A549 (cell line): ENCODE measurements at places on chromosomes 1 and 21.

- DNase-seq: no peak
Observed at GRCh38 chr1:189311915-189312314, 1165.7 kb downstream of the BRINP3 start.

DNA sequence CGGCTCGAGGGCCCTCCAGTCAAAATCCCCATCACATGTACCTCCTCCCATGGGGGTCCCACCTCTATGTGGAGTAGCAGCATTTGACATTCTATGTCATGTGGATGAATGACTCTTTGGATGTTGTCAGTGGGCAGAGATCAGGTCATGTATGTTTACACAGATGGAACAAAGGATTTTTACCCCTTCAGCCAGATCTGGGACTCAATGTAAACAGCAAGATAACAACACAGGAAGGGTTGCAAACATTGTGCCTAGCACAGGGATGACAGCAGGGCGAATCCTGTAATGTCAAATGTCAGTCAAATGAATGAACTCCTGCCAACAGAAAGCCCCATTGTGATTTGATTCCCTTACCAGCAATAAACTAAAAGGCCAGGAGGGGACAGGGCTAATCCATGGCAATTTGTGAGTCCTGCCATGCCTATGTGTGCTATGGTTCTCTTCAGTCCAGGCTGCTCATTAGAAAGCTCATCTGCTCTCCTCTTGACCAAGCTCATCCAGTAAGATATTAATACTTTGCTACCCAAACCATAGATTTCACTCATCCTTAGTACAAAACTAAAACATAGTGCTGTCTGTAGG is 60.3 kb downstream of the PGBD5 start:
- DNase-seq: no peak

- DNase-seq: no peak
Observed at GRCh38 chr1:173093691-173094445, 43.1 kb upstream of the TNFSF18 start.

GRCh38 chr1:194214735-194215134 is 1028.3 kb upstream of the B3GALT2 start:
- DNase-seq: no peak

GRCh38 chr1:162908780-162909179 is 47.8 kb upstream of the CCDC190 start:
- DNase-seq: no peak

DNA sequence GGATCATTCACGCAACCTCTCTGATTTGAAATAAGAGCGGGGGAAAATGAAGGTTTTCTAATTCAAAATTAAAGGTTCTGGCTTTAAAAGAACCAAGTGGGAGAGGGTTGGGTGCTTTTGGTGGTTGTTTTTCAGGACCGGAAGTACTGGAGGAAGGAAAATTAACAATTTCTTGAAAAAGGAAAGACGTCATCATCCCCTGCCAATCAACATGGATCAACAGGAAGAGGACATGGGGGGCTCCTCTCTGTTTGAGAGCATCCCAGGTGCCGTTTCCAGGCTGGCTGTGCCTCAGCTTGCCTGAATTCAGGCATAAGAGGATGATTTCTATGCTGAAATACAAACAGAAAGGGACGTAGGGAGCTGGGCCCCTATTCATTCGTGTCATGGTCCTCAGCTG is 21.6 kb upstream of the NID1 start:
- DNase-seq: no peak

DNA sequence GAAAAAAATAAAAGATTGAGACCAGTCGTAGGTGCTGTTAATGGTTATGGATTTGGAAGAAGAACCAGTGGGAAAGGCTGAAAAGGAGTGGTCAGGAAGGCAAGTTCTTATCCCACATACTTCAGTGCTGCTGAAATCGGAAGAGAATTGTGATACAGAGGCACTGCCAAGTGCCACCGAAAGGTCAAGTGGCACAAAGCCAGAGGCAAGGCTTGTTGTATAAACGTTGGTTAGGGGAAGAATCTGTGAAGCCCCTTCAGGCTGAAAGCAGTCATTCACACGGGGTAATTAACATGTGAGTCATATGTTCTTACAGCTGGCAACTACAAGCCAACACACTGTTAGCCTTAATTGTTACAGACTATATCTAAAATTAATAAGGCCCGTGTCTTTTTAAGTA is 48.8 kb downstream of the ZBTB40 start:
- no peak for DNase-seq

GRCh38 chr1:92134331-92134730 is 54.2 kb downstream of the BTBD8 start:
- DNase-seq: no peak

DNA sequence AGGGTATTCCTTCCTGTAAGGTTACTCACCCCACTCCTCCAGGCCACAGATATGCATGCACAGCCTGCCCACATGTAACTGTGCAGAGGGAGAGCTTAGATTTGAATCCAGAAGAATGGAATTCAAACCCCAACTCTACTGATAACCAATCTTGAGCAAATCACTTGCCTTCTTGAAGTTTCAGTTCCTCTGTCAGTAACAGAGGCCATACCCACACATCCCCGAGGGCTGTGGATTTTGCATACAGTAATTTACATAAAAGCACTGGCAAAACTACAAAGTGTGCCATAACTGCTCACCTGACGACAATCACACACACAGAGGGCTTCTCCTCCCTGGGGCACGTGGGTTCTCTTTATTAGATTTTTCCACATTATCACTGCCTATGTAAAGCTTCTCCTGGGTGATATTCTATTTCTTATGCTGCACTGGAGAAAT is 18.6 kb downstream of the CD247 start:
- DNase-seq: no peak

DNA sequence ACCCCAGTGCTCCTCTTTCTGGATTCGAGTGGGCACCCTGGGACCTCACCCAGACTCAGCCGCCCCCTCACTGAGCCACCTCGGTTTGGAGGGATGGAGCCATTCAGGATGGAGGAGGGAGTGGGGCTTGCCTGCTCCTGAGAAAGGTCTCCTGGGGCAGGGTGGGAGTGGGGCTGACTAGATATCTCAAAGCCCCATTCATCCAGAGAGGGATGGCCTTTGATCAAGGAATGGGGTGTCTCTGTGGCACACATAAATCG is 10.1 kb upstream of the SPSB1 start:
- DNase-seq: no peak

- no peak for DNase-seq
Observed at GRCh38 chr21:36528716-36529115, 48.8 kb upstream of the CLDN14 start.

- DNase-seq: no peak
Observed at GRCh38 chr1:51433972-51434510, 85.0 kb downstream of the EPS15 start.

GRCh38 chr1:167775178-167775577 is 53.4 kb downstream of the MPZL1 start:
- no peak for DNase-seq

DNA sequence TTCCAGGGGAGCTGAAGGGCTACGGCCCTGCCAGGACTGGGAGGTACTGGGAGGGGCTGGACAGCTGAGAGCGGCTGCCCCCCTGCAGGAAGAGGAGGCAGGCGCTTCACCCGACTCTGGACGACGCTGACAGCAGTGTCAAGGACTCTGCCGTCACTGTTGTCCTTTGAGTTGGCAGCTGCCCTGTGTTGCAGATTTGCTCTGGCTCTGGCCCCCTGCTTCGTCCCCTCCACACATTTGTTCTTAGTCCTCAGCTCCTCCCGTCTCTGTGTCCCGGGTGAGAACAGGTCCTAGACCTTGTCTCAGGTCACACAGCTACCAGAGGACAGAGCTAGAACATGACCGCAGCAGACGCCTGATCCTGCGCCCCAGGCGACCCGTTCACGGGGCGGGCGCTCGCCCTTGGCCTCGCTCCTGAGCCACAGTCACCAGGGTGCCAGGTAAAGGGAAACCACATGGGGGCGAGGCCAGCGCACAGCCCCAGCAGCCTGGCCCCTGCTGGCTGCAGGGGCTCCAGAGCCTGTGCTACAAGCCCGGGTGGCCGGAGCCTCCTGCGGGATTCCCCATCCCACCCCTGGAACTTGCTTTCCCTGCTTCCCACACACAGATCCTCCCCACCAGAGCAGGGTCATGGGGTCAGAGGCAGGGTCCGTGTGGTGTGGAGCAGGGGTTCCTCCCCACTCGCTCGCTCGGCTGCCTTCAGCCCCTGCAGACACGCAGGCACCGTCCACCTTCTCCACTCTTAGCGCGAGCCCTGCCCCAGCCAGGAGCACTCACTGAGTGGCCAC is 10.7 kb upstream of the NPHP4 start:
- DNase-seq: no peak

DNA sequence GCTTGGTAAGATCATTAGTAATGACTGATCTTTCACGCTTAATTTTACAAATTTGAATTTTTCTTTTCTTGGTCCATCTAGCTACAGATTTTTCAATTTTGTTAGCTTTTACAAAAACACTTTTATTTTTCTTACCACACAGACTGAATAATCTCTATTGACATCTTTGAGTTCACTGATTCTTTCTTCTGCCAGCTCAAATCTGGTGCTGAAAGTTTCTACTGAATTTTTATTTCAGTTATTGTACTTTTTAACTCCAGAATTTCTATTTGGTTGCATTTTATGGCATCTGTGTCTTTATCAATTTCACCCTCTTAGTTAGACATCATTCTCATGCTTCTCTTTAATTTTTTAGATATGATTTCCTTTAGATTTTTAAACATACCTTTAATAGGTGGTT is 584.7 kb downstream of the LMO4 start:
- no peak for DNase-seq

- DNase-seq: no peak
Observed at GRCh38 chr1:203199002-203199401, 12.5 kb upstream of the CHI3L1 start.

DNA sequence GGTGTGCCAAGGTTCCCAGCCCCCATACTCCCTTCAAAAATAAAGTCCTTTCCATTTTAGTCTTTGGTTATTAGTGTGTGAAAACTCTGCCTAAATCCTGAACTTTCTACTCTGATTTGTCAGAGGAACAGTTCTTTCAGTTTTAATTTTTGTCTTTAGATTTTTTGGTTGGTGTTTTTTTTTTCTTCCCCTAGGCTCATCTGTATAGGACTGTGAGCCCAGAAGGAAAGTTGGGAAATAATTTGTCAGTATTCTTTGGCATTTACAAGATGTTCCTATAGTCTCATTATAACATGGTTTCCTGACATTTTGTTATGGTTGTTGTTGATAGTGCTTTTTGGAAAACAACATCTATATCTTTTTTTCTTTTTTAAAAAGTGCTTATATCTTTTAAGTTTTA is 38.0 kb downstream of the LAMC1 start:
- DNase-seq: no peak

GRCh38 chr1:206866062-206866461 is 639 bp downstream of the IL20 start:
- peak; percentile 47 for DNase-seq

- peak; percentile 88 for DNase-seq
Observed at GRCh38 chr1:2189459-2190425, 4.8 kb downstream of the FAAP20 start.

GRCh38 chr21:30437010-30437565 is 3.0 kb upstream of the KRTAP15-1 start:
- DNase-seq: no peak

GRCh38 chr1:33055210-33056008 is 18.7 kb upstream of the AK2 start:
- peak; percentile 92 for DNase-seq

- DNase-seq: no peak
Observed at GRCh38 chr1:159171254-159171687, at the start of gene CADM3. Gene CADM3, plus strand, starts transcription at chr1:159171615. Its CDS starts 151 bp downstream, at chr1:159171766.

DNA sequence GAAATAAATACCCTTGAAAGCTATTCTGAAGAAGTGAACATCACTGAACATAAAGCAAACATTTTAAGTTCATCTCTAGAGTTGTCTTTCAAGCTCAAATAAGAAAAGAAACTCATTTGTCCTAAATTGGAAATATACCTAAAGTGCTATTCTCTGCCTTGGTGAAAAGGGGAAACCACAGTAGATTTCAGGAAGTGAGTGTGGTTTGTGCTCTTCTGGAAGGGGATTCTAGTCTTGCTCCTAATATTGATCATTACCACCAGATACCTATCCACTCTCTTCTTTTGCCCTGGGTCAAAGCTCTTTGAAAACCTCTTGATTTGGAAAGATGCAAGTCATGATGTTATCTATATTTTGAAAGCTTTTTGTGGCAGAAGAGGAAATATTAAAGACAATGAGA is 798.1 kb downstream of the ADGRL2 start:
- DNase-seq: no peak

DNA sequence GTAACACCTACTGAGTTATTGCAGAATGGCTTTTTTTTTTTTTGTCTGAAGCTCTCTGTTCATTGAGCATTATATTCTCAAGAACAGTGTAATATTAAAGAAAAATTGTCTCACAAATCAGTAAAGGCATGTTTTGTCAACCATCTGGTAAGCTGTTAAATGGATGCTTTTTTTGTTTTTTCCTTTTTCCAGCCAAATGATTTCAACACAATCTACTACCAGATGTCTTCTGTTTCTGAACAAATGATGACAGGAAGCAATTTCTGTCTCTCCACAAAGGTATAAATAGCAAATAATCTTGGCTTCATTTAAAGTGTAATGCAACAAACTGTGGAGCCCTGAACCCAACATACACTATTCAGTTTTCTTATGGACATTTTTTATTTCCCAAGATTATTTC is 78.6 kb upstream of the RGS2 start:
- no peak for DNase-seq

DNA sequence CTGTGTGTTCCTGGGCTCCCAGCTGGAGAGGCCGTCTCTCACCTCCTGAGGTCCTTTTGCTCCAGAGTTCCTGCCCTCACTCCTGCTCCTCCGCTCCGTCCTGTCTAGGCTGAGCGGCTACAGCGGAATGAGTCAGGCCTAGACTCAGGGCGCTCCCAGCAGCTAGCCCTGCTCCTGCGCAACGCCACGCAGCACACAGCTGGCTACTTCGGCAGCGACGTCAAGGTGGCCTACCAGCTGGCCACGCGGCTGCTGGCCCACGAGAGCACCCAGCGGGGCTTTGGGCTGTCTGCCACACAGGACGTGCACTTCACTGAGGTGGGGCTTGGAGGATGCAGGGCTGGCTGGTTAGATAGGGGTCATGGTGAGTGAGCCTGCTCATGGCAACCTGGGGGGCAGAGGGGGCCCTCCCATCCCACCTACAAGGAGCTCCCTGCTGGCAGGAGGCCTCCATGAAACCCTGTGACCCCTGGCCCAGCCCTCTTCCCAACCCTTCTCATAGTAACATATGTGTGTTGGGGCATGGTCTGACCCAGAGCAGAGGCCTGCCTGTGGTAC is 15.1 kb downstream of the PSRC1 start:
- DNase-seq: no peak

GRCh38 chr1:156258859-156259258 is 11.0 kb upstream of the PAQR6 start:
- DNase-seq: no peak

DNA sequence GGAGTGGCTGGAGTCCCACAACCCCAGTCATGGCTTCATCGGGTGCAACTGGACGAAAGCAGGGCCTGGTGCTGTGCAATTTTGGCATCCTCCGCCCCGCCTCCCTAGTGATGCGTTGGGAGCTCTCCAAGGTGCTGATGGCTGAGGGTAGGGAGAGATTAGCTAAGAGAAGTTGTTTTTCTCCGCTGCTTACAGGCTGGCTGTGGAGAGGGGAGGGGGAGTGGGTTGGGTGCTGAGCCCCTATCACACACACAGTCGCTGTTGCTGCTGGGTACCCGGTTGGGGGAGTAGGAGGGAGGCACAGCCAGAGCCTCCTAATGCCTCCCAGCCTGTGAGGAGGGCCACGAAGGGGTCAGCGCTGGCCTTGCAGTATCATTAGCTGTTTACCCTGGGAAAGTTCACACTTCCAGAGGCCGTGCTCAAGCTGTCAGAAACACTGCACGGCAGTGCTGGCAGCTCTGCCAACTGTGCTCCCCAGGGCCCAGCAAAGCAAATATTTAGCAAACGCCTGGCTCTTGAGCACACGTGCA is 110.0 kb downstream of the GRIK3 start:
- DNase-seq: peak; percentile 9

GRCh38 chr1:165549973-165550372 is 6.2 kb downstream of the LRRC52 start:
- DNase-seq: no peak

- DNase-seq: no peak
Observed at GRCh38 chr21:43851593-43851992, 13.4 kb upstream of the AGPAT3 start.
